Hindlimb muscle (tissue), 1 donor: ENCODE measurements at places on chromosomes 1 and 21.
A peak's percentile ranks its signal among the peaks of the same experiment; 100 is the strongest.

- peak; percentile 29 for DNase-seq
These were observed 3.7 kb downstream of the TCHH start for GRCh38 chr1:152111515-152111968.

GRCh38 chr1:30450818-30451233 lies 272.6 kb downstream of the MATN1 start:
- no peak for DNase-seq

- no peak for DNase-seq
These were observed 7.2 kb upstream of the ETS2 start for GRCh38 chr21:38798481-38798882.

DNA sequence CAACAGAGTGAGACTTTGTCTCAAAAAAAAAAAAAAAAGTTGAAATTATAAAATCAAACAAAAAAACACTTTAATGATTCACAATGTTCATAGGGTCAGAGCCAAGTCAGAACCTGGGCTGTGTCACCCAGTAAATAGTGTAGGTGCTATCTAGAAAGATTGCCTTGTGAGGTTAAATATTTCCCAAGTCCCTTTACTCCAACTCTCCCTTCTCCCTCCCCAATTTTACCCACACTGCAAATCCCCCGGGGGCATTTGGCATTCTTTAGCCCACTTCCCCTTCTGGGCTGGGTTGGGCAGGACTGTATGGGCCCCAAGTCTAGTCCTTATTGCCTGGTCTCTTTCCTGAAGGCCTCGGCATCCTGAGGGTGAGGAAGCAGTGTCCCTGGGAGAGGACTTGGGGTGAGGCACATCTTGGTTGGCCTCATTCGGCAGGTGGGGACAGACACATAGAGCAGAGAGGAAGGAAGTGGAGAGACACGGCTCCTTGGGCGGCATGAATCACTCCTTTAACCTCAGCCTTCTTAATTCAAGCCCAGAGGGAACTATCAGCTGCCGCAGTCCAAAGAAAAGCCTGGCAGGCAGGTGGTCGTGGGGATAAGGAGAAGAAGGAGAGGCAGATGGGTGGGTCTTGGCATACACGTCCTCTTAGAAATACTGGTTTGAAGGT lies 8.2 kb downstream of the ADORA1 start:
- no peak for DNase-seq
